ENCODE measurements at places on chromosomes 2 and 18.

- DNase-seq: no peak
Measured at GRCh38 chr2:36455788-36456187, 100.2 kb downstream of the CRIM1 start.

DNA sequence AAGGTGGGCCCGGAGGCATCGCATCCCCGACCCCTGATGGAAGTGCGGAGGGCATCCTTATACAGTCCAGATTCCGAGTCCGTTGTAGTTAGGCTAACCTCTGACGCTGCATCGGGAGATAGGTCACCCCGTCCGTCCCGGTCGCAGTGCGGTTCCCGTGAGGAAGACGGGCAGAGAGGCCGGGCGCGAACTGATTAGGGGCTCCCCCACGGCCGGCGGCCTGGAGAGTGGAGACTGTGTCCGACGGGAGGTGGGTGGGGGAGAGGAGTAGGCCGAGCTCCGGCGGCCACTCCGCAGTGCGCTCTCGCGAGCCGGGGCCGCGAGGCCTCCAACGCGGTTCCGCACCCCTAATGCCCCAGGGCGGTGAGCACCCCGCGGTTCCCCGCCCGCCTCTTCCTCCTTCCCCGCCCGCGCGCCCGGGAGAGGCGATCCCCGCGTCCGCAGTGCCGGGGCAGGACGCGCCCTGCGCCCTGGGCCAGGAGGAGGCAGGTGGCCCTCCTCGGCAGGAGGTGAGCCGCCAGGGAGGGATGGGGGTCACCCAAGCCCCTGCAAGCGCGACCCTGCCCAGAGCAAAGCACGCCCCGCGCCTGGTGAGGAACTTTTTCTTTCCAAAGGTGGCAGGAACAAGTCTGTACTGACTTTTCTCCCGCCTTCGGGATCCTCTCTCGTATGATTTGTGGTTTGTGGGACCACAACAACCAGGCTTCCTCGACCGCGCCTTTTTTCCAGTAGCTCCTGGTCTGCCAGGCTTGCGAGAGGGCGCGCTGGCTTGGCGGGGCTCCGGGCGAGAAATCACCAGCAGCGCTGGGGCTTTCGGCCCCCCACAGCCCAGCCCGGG, 1.4 kb upstream of the SP5 start:
- no peak for DNase-seq

- no peak for DNase-seq
Measured at GRCh38 chr2:230723363-230723762, 10.7 kb downstream of the CAB39 start.

- no peak for DNase-seq
Measured at GRCh38 chr18:47263430-47264307, 12.2 kb upstream of the SKOR2 start.

DNA sequence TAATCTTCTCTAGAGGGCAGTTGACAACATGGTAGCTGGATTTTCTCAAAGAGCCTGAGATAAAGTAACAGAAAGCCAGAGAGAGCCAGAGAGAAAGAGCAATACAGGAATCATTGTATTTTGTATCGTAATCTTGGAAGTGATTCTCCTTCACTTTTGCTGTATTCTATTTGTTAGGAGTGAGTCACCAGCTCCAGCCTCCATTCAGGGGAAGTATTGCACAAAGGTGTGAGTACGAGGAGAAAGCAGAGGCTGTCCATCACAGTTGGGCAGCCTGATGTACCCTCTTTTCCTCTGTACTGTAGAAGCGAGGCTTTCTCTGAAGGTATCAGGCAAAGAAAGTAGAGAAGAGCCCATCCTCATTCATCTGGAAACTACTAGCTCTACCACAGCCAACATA, 176.8 kb downstream of the KCNS3 start:
- no peak for DNase-seq

DNA sequence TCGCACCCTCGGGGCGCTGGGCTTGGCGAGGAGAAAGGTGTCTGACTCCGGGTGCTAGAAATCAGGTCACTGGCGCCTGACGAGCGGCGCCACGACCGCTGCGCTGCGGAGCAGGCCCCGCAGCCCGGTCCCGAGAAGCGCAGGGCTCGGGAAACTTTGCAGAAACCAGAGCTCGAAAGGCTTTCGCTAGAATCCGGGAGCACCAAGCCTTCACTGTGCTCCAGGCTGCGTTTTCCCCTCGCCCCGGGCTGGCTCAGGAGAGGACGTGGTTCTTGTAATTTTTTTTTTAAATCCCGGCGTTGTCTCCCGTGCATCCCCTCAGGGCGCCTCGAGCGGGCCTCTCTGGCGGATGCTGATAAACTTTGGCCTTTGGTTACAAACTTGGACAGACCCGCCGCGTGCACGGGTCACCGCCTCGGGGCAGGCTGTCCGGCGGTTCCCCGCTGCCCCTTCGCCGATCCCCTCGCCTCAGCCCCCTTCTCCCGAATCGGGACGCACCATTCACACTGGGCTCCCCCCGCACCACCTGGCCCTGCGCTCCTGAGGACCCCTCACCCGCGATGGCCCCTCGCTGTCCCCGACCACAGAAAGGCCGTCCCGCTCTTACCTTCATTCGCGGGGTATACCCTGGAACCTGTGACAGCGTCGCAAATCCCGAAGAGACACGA, 419 bp downstream of the EPHA4 start:
- no peak for DNase-seq

DNA sequence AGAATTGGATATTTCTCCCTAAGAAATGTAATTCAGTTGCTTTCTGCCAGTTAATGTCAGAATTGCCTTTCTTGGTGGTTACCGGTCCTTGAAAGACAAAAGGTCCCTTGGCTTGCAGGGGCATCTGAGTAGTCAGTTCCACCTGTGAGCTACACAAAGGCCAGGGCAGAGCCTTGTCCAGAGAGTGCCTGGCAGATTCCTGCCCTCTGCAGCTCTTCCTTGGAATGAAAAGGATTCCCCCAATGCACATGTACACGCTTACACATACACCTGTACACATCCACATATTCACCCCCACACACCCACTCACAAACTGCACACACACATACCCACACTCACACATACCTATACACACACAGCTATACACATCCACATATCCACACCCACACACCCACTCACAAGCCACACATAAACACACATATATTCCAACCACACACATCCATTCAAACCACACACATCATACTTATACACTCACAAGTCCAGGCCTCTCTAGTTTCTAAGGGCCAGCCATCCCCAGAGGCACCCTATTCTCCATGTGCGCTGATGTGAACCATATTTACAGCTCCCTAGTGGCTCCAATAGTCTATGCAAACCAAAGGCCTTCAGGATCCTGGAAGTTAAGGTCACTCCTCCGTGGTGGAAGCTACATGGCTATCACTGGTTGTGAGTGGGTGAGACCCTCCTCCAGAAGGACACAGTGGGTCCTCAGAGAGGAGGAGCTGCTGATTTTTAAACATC, 9.6 kb downstream of the CYRIA start:
- no peak for DNase-seq

GRCh38 chr18:45962461-45962860, 4.7 kb downstream of the EPG5 start:
- DNase-seq: no peak

DNA sequence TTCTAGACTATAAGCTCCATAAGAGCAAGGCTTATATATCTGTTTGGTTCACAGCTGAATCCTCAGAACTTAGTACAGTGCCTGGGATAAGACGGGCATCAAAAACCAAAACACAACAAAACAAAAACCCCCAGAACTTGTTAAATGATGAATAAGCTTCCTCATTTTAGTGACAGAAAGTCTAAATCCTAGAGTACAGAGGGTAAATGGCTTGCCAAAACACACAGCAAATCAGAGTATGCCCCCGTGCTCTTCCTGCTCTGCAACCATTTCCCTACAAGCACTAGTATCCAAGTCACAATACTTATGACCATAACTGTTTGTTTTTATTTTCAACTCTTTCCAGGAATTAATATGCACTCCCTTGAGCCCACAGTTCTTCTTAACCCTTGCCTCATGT, 10.1 kb downstream of the ZNF521 start:
- no peak for DNase-seq

- DNase-seq: no peak
Measured at GRCh38 chr2:163717993-163718680, 17.7 kb downstream of the FIGN start.

GRCh38 chr2:202933139-202933510, 21.1 kb downstream of the CARF start:
- no peak for DNase-seq

DNA sequence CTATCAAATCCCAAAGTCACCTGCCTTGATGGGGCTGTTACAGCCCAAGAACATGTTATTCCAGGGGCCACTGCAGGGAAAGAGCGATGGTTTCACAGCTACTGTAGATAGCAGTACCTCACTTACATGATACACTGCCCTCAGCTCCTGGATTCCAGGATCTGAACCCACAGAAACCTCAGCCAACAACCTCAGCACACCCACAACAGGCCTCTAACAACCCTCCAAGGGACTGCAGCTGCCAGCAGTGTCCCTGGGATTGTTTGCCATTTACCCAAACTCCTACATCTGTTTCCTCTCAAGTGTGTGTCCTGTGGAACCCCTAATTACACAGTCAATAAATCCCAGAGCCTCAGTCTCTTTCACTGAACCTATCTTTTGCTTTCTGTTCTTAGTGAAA, 28.2 kb downstream of the OSBPL1A start:
- no peak for DNase-seq

- no peak for DNase-seq
Measured at GRCh38 chr2:129895526-129896082, 83.9 kb upstream of the RAB6C start.

DNA sequence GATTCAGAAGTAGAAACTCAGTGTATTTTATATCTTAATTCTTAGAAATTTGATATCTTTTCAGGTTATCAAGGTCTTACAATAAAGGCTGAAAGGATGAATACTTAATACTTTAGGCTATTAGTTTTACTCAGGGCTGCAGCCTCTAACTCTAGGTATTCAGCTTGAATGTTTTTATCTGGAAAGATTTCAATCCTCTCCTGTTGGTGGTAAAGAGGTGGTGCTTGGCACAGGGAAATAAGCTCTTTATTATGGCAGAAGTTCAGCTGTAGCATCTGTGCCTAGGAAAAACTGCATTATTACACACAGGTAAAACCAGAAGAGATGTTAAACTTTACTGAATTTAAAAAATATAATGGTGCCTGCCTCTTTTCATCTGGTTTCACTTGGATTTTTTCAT, 11.1 kb downstream of the ACVR2A start:
- no peak for DNase-seq

- DNase-seq: no peak
Measured at GRCh38 chr18:47975105-47975504, 44.6 kb upstream of the SMAD2 start.

DNA sequence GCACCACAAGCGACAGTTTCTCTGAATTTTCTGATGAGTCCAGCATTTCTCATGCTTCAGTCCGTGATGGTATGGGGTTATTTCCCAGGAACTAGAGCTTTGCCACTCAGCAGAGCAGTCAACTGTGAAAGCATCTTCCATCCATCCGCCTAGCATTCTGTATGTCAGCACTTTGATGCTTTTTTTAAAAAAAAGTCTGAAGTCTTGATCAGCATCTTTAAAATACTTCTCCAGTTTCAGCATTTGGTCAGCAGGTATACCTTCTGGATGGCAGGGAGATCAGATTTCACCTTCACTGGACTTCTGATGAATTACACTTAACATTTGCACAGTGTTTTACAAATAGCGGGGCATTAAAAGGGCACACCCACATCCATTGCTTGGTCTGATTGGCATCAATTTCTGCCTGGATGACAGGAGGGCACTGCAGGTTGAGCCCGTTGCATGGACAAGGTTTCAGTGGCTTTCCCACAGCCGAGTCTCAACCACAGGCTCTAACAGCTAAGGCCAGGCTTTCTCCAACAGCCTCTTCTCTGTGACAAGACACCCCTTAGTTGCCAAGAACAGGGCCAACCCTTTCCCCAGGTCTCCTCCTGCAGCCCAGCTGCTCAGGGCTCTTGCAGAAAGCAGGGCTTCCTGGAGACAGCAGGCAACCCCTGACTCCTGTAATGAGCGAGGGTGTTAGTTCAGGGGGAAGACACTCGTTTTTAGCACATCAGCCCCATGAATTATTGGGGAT, 54.0 kb downstream of the EMILIN2 start:
- DNase-seq: no peak

DNA sequence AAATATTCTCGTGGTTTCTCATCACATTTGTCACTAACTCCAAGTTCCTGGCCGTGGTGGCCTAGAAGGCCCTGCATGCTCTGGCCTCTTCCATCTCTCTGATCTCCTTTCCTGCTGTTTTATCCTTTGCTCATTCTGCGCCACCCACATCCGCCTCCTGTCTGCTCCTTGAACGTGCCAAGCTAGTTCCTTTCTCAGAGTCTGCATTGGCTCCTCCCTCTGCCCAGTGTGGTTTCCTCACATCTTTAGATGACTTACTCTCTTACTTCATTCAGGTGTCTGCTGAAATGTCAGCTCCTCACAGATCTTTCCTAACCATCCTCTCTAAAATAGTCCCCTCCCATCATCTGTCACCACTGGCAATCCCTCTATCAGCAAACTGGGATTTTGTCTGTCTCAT, 158.6 kb upstream of the RBMS1 start:
- no peak for DNase-seq

GRCh38 chr2:9032536-9033255, 29.2 kb upstream of the MBOAT2 start:
- DNase-seq: no peak

GRCh38 chr2:70897977-70898226, 37.8 kb upstream of the ATP6V1B1 start:
- no peak for DNase-seq

DNA sequence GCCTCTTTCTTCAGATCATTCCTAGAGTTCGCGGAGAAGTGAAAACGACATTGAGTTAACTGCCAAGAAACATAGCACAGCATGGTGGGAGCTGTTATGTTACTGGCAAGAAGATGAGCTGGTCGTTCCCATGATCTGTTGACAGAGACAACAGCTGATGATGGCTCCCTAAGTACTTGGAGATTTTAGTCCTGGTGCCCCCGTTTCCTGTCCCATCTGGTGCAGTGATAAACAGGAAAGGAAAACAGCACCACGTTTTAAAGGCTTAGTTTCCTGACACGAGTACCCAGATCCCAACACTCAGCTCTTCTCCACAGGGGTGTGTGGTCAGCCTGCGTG, 56.4 kb upstream of the KCNG2 start:
- no peak for DNase-seq

- DNase-seq: no peak
Measured at GRCh38 chr2:206083602-206084438, 2.2 kb downstream of the INO80D start.

GRCh38 chr2:25339791-25340180, 1.9 kb downstream of the DNMT3A start:
- no peak for DNase-seq

Data from AG04450 (cell line).